ENCODE measurements at places on chromosomes 4 and X.

- DNase-seq = no peak
Observed at GRCh38 chr4:182536221-182536811, 293.1 kb downstream of the TENM3 start.

DNA sequence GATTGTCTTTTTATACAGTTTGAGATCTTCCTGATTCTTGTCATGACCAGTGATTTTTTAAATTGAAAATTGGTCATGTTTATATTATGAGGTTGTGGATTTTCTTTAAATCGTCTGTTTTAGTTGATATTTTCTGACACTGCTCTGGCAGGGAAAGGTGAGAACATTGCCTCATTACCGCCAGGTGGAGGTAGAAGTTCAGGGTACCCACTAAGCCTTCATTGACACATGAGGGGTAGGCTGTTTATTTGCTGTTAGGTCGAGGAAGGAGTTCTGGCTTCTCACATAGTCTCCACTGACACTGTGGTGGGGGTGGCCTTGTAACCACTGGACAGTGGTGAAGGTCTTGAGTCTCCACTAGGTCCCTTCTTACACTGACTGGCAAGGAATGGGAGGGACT lies 117.6 kb upstream of the GPR101 start:
- no peak for DNase-seq

DNA sequence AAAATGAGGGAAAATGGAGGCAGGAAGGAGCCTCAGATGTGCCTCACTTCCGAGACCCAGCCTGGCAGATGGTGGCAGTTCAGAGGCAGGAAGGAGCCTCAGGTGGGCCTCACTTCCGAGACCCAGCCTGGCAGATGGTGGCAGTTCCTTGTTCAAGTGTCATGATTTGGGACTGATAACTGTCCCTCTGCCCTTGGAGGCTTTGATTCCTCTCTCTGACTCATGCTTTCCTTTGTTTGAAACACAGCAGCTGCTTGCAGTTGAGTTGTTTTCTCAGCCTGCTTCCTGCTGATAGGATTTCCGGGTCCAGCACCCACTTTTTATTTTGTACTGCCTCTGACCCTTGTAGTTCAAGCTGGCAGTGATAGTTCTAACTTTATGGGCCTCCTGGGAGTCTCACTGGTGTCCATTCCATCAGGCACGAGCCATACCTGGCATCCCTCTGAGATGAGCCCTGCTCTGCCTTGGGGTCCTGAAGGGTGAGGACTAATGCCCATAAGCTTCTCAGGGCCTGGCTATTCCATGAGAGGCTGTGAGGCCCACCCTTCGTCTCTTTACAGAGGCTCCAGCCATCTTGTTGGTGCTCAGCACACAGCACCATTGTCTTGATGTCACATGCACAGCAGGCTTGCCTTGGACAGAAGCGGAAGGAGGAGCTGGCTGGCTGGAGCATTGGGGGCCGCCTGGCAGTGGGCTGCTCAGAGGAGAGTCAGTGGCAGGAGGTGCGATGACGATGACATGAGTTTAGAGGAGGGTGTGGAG lies 13.0 kb downstream of the RGS12 start:
- peak; percentile 51 for DNase-seq

GRCh38 chr4:788636-789297 lies 37.2 kb downstream of the CPLX1 start:
- no peak for DNase-seq

- DNase-seq = no peak
Observed at GRCh38 chr4:123995936-123996335, 599.3 kb downstream of the SPRY1 start.

DNA sequence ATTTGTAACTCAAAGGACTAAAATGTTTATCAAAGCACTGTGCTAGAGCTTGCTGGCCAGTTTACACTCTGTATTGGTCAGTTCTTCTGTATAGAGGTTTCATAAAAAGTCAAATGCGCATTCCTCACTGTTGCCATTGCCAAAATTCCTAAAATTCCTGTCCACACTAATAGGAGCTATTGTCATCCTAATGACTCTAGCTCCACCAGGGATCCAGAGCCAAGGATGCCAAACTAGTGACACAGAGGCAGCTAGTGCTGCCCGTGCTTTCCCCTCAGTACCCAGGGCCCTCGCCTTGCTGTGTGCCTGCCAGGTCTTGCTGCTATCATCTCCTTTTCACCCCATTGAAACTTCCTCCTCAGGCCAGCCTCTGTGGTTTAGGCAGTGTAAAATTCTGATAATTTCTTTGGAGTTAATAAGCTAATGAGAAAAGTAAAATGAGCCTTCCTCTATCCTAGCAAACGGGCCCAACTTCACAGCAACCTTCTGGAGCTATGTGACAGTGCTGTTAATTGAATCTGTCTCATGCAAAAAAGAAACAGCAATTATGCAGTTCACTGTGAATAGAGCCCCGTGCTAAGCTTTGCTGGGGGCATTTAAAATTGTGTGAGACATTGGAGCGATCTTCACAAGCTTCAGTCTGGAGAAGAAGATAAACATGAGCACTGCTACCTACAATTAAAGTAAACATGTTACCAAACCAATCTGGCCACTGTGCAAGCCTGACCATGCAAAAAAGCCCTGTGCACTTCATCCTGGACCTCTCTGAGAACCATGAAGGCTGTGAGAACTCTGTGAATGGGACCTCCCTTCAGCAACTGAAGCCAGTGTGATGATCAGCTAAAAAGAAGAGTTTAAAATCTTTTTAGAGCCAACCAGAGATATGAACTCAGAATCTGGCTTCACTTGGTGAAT lies 43.1 kb upstream of the FGF2 start:
- no peak for DNase-seq

DNA sequence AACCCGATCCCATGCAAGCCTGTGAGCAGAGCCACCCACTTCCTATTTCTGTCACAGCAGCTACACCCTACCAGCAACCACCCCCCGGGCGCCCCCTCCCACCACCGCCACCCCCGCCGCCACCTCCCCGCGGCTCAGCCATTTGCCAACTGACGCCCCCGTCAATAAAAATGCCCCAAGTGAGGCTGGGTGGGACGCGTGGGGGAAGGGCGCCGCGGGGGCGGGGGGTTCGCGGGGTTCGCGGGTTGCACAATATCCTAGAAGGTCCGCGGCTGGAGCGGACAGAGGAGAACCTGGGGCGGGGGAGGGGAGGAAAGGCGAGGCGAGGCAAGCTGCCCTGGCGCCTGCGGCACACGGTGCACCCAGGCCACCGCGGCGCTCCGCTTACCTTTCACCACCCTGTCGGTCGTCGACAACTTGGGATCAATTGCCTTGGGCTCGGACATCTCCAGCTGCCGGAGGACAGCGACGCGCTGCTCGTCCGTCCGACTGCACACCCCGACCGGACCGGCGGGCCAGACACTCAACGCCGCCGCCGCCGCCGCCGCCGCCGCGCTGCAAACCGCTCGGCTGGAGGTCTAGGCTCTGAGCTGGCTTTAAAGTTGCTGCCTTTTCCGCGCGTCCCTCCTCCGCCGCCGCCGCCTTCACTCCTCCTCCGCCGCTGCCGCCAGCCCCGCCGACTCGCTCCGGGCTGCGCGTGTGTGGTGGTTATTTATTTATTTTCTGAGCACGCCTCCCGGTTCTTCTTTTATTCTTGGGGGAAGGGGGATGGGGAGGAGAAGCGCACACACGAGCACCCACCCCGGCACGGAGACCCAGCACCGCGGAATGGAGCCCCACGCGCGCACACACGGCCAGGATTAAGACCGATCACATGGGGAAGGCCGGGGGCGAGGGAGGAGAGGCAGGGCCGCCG lies 717 bp downstream of the PPP3CA start:
- peak; percentile 71 for DNase-seq

GRCh38 chr4:159003420-159004253 lies 99.2 kb upstream of the RAPGEF2 start:
- DNase-seq = no peak

- no peak for DNase-seq
Observed at GRCh38 chr4:8078109-8078494, 80.5 kb downstream of the ABLIM2 start.

- no peak for DNase-seq
Observed at GRCh38 chrX:115029869-115030570, 12.6 kb upstream of the IL13RA2 start.

GRCh38 chr4:158133551-158133950 lies 39.3 kb downstream of the GASK1B start:
- DNase-seq = no peak

Measured in CD4-positive, alpha-beta T cell treated with Interleukin-17A for 4 hours (primary cell).